ENCODE measurements at places on chromosomes 11 and 22.
A peak's percentile ranks its signal among the peaks of the same experiment; 100 is the strongest.

DNA sequence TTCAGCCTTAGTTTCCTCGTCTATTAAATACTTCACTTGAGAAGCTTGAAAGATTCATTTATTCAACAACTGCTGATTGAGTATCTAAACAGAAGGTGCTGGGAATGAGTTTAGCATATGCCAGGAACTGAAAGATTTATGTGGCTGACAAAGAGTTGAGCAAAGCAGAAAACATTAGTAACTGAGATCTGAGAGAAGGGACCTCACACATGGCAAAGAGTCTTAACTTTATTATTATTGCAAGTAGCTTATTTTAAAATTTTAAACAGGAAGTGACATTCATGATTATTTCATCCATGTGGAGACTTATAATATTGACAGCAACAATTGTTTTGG lies 133.6 kb downstream of the CASP12 start:
- no peak overlapping the region for H3K4me3 ChIP-seq
- no peak for DNase-seq
- no peaks in the 10 kb centered on the region for H3K4me1 ChIP-seq

- DNase-seq, result no peak
- peaks cover 23% of the 10 kb centered on the region for H3K4me1 ChIP-seq
- no peaks in the 10 kb centered on the region for H3K27me3 ChIP-seq
- no peaks in the 10 kb centered on the region for H3K36me3 ChIP-seq
- H3K4me3 ChIP-seq, result no peak overlapping the region
Observed at GRCh38 chr11:112322173-112322790, 61.6 kb upstream of the PLET1 start.

- H3K27ac ChIP-seq, result no peak overlapping the region
- no peaks in the 10 kb centered on the region for H3K36me3 ChIP-seq
- H3K27me3 ChIP-seq, result no peaks in the 10 kb centered on the region
- no peak overlapping the region for H3K4me3 ChIP-seq
- H3K4me1 ChIP-seq, result peaks cover 6% of the 10 kb centered on the region
Observed at GRCh38 chr22:47000888-47001287, 238.4 kb downstream of the TBC1D22A start.

GRCh38 chr11:46380340-46381047 lies 975 bp upstream of the MDK start:
- H3K4me3 ChIP-seq, result peak overlapping the region; percentile 68
- peaks cover 34% of the 10 kb centered on the region for H3K36me3 ChIP-seq
- H3K27ac ChIP-seq, result peak overlapping the region; percentile 66
- H3K27me3 ChIP-seq, result no peaks in the 10 kb centered on the region
- peaks cover 26% of the 10 kb centered on the region for H3K4me1 ChIP-seq
- peak; percentile 74 for DNase-seq

GRCh38 chr11:10477690-10478046 lies 22.6 kb downstream of the AMPD3 start:
- H3K27me3 ChIP-seq, result no peaks in the 10 kb centered on the region
- H3K4me3 ChIP-seq, result no peak overlapping the region
- peaks cover 85% of the 10 kb centered on the region for H3K36me3 ChIP-seq
- no peak overlapping the region for H3K27ac ChIP-seq

DNA sequence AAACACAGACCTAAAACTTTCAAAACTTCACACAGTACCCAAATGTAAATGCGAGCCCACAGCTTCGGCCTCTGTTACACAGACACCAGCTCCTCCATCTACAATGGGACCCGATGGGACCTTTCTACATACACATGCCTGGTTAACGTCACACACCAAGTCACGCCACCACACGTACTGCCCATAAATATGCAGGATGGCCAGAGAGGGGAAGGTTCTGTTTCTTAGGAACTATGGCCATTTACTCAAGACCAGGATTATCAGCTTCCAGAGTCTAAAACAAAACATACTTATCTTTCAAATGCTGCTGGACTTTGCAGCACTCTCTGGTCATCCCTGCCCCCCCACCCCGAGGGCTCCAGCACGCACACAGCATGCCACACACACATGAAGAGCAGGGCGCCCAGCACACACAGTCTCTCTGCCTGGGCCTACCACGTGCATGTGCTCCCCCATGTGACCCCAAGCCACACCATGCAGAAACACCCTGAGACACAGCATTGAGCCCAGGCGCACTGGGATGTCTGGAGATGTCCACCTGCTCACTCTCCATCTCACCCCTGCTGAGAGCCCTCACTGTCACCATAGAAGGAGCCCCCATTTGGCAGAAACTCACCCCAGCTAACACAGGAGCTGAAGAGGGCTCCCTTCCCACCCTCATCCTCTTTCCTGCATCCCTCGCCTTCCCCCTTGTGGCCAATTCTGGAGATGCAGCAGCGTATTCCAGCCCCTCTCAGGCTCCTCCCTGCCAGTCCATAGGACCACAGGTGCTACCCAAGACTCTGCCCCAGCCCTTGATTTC lies 61.8 kb downstream of the SLC22A12 start:
- no peak overlapping the region for H3K4me3 ChIP-seq
- H3K4me1 ChIP-seq, result no peaks in the 10 kb centered on the region
- H3K36me3 ChIP-seq, result no peaks in the 10 kb centered on the region
- peak; percentile 71 for DNase-seq
- no peak overlapping the region for H3K27ac ChIP-seq

- no peaks in the 10 kb centered on the region for H3K4me1 ChIP-seq
- H3K4me3 ChIP-seq, result no peak overlapping the region
- no peak for DNase-seq
- H3K36me3 ChIP-seq, result no peaks in the 10 kb centered on the region
Observed at GRCh38 chr11:130828741-130829140, 87.5 kb downstream of the SNX19 start.

- H3K27ac ChIP-seq, result no peak overlapping the region
- H3K4me1 ChIP-seq, result no peaks in the 10 kb centered on the region
- peak; percentile 16 for DNase-seq
- no peaks in the 10 kb centered on the region for H3K36me3 ChIP-seq
- no peaks in the 10 kb centered on the region for H3K27me3 ChIP-seq
Observed at GRCh38 chr11:132685174-132685611, 847.1 kb downstream of the OPCML start.

- H3K27me3 ChIP-seq, result no peaks in the 10 kb centered on the region
- no peak overlapping the region for H3K27ac ChIP-seq
- H3K36me3 ChIP-seq, result no peaks in the 10 kb centered on the region
- no peak for DNase-seq
Observed at GRCh38 chr22:37014835-37015586, 4.2 kb downstream of the TST start.

GRCh38 chr11:78080084-78080817 lies 589 bp upstream of the NDUFC2 start:
- H3K36me3 ChIP-seq, result peaks cover 6% of the 10 kb centered on the region
- H3K4me1 ChIP-seq, result peaks cover 23% of the 10 kb centered on the region
- H3K27ac ChIP-seq, result peak overlapping the region; percentile 70
- DNase-seq, result no peak
- no peaks in the 10 kb centered on the region for H3K27me3 ChIP-seq
- peak overlapping the region; percentile 98 for H3K4me3 ChIP-seq

- H3K4me3 ChIP-seq, result no peak overlapping the region
- peaks cover 29% of the 10 kb centered on the region for H3K27me3 ChIP-seq
- no peaks in the 10 kb centered on the region for H3K36me3 ChIP-seq
- H3K27ac ChIP-seq, result no peak overlapping the region
- no peaks in the 10 kb centered on the region for H3K4me1 ChIP-seq
Observed at GRCh38 chr11:78786086-78786485, 211.4 kb upstream of the NARS2 start.

DNA sequence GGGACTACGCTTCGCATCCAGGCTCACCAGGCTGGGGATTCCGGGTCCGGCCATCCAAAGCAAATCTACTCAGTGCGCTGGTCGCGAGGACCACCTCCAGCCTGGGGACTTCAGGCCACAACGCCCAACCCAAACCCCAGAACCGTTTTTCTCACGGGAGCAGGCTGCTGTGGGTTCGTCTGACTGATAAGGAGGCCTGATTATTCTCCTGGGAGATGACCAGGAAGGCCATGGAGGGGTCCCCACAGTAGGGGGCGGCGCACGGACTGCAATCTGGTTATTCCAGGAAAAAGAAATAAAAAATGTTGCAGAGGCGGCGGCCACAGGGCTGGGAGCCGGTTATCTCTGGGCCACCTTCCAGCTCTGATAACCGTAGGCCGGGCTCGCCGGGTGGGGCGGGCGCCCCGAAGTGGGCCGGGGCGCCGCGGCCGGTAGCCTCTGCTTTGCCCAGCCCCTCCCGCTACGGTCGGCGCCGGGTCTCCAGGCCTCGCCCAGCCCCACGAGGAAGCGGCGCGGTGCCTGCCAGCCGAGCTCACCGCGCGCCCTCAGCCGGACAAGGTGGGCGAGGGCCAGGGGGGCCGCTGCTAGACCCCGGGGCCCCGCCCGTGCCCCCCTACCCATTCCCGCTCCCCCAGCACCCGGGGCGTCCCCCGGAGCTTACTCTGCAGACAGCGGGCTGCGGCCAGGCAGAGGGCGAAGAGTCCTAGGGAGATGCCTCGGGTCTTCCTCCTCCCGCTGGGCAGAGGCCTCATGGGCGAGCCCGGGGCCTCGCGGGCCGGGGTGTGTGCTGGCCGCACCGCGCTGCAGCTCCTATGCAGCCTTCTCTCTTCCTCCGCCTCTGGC lies 446 bp downstream of the VSTM5 start:
- H3K27me3 ChIP-seq, result no peaks in the 10 kb centered on the region
- no peak overlapping the region for H3K27ac ChIP-seq
- no peak for DNase-seq
- no peak overlapping the region for H3K4me3 ChIP-seq
- H3K4me1 ChIP-seq, result peaks cover 9% of the 10 kb centered on the region

- H3K4me3 ChIP-seq, result no peak overlapping the region
- H3K27ac ChIP-seq, result no peak overlapping the region
- H3K27me3 ChIP-seq, result no peaks in the 10 kb centered on the region
- no peaks in the 10 kb centered on the region for H3K4me1 ChIP-seq
Observed at GRCh38 chr11:68880851-68881250, 22.8 kb downstream of the MRPL21 start.

GRCh38 chr11:92473736-92474135 lies 249.1 kb downstream of the FAT3 start:
- no peaks in the 10 kb centered on the region for H3K36me3 ChIP-seq
- DNase-seq, result no peak
- H3K4me1 ChIP-seq, result no peaks in the 10 kb centered on the region
- H3K27ac ChIP-seq, result no peak overlapping the region

- no peak overlapping the region for H3K27ac ChIP-seq
- peaks cover 67% of the 10 kb centered on the region for H3K27me3 ChIP-seq
- DNase-seq, result no peak
- H3K36me3 ChIP-seq, result no peaks in the 10 kb centered on the region
- peak overlapping the region; percentile 32 for H3K4me3 ChIP-seq
Observed at GRCh38 chr11:61580271-61580888, 496 bp downstream of the SYT7 start.

- no peak overlapping the region for H3K4me3 ChIP-seq
- H3K4me1 ChIP-seq, result peaks cover 7% of the 10 kb centered on the region
- H3K36me3 ChIP-seq, result no peaks in the 10 kb centered on the region
- no peaks in the 10 kb centered on the region for H3K27me3 ChIP-seq
Observed at GRCh38 chr11:59865031-59865430, 1.3 kb downstream of the TCN1 start.

GRCh38 chr11:47152126-47152952 lies 24.3 kb downstream of the ARFGAP2 start:
- H3K36me3 ChIP-seq, result peaks cover 6% of the 10 kb centered on the region
- no peak for DNase-seq
- H3K27ac ChIP-seq, result no peak overlapping the region
- no peaks in the 10 kb centered on the region for H3K27me3 ChIP-seq
- H3K4me3 ChIP-seq, result no peak overlapping the region
- peaks cover 24% of the 10 kb centered on the region for H3K4me1 ChIP-seq

DNA sequence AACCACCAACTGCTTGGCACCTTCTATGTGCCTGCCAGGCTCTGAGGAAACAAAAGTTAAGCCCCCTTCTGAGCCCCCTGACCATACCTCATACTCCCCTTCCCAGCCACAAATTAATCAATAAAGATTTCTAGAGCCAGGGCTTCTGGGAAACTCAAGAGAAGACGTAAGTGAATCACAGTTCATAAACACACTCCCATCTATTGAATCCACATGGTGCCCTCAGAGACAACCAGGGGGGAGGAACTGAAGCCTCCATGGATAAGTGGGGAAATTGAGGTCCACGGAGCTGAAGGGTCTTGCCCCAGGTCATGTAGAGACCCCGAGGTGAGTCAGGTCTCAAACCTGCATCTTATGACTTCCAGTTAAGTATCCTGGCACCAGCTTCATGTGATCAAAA lies 150.6 kb downstream of the MN1 start:
- H3K36me3 ChIP-seq, result no peaks in the 10 kb centered on the region
- H3K4me3 ChIP-seq, result no peak overlapping the region
- H3K27ac ChIP-seq, result no peak overlapping the region
- H3K27me3 ChIP-seq, result no peaks in the 10 kb centered on the region
- DNase-seq, result no peak

DNA sequence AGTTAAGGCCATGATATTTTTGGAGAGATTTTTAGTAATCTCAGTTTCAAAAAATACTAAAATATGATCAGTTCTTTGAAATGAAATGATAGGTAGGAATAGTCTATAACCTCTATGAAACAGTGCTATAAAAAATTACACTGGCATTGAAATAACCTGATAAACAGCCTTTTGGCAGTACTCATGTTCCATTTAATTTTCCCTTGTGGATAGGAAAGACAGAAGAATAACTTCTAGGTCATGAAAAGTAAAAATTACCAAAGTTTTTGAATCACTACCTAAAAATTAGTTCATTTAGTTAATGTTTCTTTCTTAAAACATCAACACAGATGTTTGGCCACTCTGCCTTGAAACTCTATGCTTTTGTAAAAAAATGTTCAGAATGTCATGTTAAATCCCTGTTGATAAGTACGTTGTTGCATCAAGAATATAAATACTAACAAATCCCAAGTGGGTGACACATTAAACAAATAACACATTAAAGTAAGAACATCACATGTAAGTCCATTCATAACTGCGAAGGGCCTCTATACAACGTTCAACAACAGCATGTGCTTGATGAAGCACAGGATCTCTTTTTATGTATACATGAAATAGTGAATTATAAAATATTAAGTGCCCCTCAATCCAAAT lies 290.2 kb downstream of the SWAP70 start:
- no peak for DNase-seq
- no peak overlapping the region for H3K4me3 ChIP-seq
- no peaks in the 10 kb centered on the region for H3K27me3 ChIP-seq
- H3K4me1 ChIP-seq, result no peaks in the 10 kb centered on the region

- no peak for DNase-seq
- H3K27ac ChIP-seq, result no peak overlapping the region
- H3K36me3 ChIP-seq, result no peaks in the 10 kb centered on the region
Observed at GRCh38 chr11:2138068-2138430, 1.1 kb downstream of the IGF2 start.

GRCh38 chr11:108237058-108237481 lies 14.2 kb downstream of the ATM start:
- H3K4me3 ChIP-seq, result no peak overlapping the region
- no peak overlapping the region for H3K27ac ChIP-seq
- peaks cover 6% of the 10 kb centered on the region for H3K36me3 ChIP-seq
- DNase-seq, result no peak
- H3K27me3 ChIP-seq, result no peaks in the 10 kb centered on the region

DNA sequence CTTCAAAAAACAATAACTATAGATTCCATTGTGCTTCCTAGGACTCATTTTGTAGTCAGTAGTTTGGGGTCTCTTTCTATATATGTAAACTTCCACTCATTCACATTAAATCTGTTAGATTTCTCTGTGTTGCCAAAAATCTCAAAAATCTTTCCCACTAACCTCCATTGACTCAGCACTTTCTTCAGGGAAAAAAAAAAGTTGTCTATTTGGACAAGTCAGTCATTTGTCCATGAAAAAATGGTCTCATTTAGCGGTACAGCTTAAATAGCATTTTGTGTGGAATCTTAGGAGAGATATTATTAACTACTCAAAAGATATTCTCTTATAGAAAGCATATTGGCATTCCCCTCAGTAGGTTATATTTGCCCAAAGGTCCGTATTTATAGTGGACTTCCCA lies 81.9 kb downstream of the PPP2R1B start:
- H3K4me1 ChIP-seq, result no peaks in the 10 kb centered on the region
- no peak overlapping the region for H3K4me3 ChIP-seq
- no peaks in the 10 kb centered on the region for H3K27me3 ChIP-seq
- H3K27ac ChIP-seq, result no peak overlapping the region
